ENCODE measurements at places on chromosomes 5 and 9.

GRCh38 chr5:167652690-167653089, 638.8 kb upstream of the WWC1 start:
- DNase-seq, result no peak

GRCh38 chr5:160923411-160923810, 71.4 kb upstream of the ATP10B start:
- DNase-seq, result no peak

- DNase-seq, result no peak
Observed at GRCh38 chr9:126935630-126936029, 21.0 kb downstream of the RALGPS1 start.

DNA sequence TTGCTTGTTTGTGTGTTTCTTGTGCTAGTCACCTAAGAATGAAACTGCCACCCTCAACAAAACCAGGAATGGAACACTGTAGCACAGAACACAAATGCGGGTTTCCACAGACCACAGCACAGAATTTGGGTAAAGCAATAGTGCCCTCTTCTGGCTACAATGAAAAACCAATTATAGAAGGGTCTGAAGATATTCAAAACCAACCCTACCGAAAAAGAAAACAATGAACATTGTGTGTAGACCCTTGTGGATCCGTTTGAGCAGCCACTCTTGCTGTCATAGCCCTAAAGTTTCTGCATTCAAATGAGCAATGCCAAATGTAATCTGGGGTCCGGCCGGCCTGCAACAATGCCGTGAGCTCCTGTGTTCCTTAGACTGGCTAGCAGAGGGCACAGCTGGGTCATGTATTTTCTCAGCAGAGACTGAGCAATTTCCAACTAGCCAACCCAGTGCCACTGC, 8.3 kb upstream of the ENC1 start:
- peak; percentile 80 for DNase-seq

DNA sequence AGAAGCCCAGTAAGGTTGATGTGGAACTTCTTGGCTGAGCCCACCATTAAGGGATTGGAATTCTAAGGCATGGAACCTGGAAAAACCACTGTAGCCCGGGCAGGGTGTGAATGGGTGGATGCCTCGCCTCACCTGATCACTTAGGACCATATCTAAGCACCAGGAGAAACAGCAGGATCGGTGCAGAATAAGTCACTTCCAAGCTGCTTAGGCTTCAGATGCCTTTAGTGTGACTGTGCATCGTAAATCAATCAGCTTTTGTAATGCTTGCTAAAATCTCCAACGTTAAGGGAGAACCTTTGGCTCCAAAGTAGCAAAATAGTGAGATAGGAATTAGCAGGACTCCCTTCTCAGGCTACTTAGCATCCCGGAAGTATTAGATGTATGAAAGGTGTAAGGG, 103.9 kb upstream of the MEGF10 start:
- no peak for DNase-seq

GRCh38 chr5:5739490-5739945, 317.0 kb downstream of the ICE1 start:
- no peak for DNase-seq

DNA sequence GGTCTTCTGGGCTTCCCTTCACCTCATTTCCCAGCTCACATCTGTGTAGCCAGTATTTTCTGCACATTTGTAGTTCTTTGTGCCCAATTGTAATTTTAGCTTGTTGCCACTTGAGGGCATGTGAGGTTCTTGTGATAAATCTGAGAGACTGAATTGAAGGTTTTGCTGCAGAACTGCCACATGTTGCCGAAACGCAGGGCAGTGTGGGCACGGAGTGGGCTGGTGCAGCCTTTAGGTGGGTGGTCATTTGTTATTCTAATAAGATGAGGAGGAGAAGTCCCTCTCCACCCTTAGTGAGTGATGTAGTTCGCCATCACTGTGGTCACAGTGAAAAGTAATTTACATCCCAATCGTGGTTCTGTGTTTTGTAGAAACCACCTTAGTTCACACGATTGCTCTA, 21.2 kb downstream of the OTULIN start:
- DNase-seq, result peak; percentile 32

DNA sequence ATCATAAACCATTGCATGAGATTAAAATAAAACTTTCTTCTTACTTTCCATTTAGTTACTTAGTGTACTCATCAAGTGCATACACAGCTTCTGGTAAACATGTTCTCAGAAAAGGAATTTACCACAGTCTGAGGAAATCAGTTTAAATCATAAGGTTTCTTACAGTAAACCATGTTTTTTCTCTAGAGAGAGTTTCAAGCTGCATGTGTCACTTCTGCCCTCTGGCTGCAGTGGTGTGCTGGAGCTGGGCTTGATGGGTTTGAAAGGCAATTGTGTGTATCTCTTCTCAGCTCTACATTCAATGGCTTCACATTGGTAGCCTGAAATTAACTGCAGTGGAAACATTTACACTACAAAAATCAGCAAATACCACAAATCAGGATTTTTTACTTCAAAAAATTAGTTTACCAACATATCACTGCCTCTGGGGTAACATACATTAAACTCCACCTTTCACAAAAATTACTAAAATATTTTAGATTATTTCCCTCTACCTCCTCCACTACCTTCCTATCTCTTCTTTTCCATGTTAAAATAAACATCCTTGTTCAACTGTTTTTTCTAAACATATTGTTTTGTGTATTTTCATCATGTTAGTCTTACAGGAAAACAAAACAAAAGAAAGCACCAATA, 414.3 kb downstream of the ANXA1 start:
- no peak for DNase-seq

- DNase-seq, result no peak
Observed at GRCh38 chr9:20726144-20726543, 42.1 kb downstream of the FOCAD start.

DNA sequence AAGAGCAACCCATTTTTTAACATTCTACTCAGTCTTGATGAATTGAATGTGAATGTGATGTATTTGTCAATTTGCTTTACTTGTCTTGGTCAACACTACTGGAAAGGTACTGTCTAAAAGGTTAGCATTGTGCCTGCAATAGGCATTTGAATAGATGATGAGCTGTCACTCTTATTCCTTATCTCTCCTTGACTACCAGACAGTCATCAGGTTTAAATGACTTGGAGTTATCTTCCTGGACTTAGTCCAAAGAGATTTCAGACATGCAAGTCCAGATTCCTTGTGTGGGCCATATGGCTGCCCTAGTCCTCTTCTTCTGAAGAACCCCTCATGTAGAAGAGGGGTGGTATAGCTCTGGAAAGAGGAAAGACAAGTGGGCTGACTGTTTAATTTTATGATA, 4.8 kb downstream of the ARHGEF28 start:
- DNase-seq, result no peak

GRCh38 chr5:39760385-39761198, 335.8 kb upstream of the DAB2 start:
- DNase-seq, result no peak

- no peak for DNase-seq
Observed at GRCh38 chr5:179371681-179372680, 26.7 kb upstream of the ADAMTS2 start.

GRCh38 chr5:179307013-179307800, 38.1 kb downstream of the ADAMTS2 start:
- DNase-seq, result no peak

DNA sequence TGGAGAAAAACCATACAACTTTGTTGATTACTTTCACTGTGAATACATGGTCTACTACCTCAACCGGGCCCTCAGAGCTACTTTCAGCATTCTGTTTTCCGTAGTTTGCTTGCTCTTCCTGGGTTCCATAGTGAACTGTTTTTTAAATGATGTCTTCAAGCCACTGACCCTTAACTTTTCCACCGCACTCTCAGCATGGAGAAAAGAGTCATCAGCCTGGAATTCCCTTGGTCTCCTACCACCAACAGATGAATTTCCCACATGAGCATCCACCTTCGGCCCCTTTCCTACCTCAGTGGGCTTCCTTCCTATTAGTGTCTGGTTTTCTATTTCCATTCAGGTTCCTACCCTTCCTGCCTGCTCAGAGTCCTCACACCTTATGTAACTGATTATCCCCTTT, 135.9 kb upstream of the ADAMTSL1 start:
- DNase-seq, result no peak

GRCh38 chr5:178496642-178497041, 93.6 kb downstream of the COL23A1 start:
- DNase-seq, result no peak

GRCh38 chr5:149953436-149954121, 7.0 kb upstream of the SLC26A2 start:
- DNase-seq, result no peak

DNA sequence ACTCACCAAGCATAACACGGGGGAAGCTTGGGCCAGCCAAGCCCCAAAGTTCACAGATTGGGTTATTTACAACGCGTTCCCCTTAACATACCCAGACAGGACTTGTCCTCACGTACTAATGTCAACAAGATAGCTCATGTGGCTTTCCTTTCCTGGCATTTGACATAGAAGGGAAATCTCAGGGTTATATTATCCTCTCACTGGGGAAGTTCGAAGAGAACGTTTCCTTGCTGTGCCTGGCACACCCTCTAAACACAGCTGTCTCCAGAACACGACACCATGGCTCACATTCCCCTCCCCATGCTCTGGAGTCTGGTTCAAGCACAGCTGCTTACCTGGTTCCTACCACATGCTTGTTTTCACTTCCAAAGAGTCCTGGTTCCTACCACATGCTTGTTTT, 46.8 kb upstream of the OTULINL start:
- DNase-seq, result no peak

- no peak for DNase-seq
Observed at GRCh38 chr5:38237681-38238080, 20.7 kb upstream of the EGFLAM start.

DNA sequence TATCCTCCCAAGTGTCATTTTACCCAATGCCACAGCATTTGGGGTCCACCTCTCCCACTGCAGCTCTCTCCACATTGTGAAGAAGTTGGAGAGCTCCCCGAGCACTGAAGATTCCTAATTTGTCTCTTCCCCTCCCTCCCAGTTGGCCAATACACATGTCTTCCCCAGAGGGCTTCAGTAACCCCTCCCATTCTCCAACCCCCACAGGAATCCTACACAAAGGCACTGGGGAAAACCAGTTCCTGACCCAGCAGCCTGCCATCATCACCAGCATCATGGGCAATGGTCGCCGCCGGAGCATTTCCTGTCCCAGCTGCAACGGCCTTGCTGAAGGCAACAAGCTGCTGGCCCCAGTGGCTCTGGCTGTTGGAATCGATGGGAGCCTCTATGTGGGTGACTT, 87.3 kb upstream of the WWC1 start:
- no peak for DNase-seq

GRCh38 chr5:157382996-157383800, 76.8 kb upstream of the NIPAL4 start:
- no peak for DNase-seq
